ENCODE measurements at places on chromosomes 3 and 15. TPM values are rescaled to one million over a fixed set of nuclear protein-coding genes. Genes with fewer than 3 reads are reported as not detected.

KCNMB3 gene
- total RNA-seq: 1.3 TPM

ADPRH gene
- total RNA-seq: 3.5 TPM

IP6K2 gene
- total RNA-seq: 47.2 TPM

BNC1 gene
- 6.1 TPM for total RNA-seq

ACTRT3 gene
- 5.0 TPM for total RNA-seq

HES1 gene
- total RNA-seq: 92.6 TPM

ZNF620 gene
- total RNA-seq: 1.6 TPM

MOBP gene
- not detected for total RNA-seq

MST1R gene
- 1.3 TPM for total RNA-seq

IVD gene
- total RNA-seq: 35.7 TPM
